ENCODE measurements at places on chromosomes 3 and 15.

DNA sequence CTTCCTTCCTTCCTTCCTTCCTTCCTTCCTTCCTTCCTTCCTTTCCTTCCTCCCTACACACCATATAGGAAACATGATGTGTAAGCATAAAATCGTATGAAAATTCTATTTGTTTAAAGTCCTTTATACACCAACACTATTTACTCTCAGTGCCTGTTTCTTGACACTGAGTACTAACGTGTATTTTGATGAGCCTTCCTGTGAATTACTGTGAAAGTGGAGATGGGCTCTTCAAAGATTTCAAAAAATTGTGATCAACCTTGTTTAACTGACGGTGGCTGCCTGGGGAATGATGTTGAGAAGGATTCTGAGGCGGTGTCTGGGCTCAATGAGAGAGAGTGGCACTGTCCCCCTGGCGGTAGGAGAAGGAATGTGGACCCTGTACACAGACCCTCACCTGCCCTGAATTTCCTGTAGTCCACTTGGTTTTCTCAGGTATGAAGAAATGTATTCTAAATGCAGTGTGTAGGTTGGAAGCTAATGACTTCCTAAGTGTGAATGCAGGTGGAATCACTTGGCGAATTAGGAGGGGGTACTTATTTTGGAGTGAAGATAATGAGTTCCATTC, 237.9 kb downstream of the GAP43 start:
- DNase-seq = no peak

GRCh38 chr3:195078891-195079440, 192.0 kb downstream of the XXYLT1 start:
- DNase-seq = peak; percentile 26

- DNase-seq = no peak
Observed at GRCh38 chr15:81981908-81982307, 63.9 kb downstream of the MEX3B start.

GRCh38 chr3:70726096-70726938, 413.9 kb upstream of the MDFIC2 start:
- DNase-seq = no peak

DNA sequence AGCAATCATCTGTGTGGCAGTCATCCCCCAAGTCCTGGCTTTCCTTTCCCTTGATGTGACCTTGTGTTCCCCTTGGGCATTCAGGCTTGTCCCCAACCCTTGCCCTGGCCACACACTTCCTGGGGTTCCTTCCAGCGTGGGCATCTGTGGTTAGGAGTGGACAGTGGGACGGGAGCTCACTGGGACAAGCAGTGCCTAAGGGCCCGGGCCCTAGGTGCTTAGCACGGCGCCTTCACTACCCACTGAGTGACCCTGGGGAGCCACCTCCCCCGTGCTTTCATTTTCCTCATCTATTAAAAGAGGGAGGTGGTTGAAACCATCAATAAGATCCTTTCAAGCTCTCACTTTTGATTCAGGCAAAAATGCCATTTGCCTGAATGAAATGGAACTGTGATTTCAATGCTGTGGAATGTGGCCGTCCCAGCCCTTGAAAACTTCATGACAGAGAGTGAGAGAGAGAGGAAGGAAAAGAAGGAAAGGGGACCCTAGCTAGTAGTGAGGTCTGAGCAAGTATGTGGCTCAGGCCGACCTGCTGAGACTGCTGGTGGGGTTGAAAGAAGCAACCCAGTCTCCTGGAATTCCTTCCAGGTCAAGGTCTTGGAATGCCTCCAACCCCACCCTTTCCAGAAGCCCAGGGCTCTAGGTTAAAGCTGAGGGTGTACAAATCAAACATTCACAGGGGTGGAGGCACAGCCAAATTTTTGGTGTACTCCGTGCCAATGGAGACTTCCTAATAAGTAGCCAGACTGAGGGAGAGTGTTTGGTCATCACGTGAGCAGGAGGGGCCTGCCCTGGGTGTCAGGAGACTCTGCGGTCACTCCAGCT, 302.9 kb downstream of the TLE3 start:
- peak; percentile 64 for DNase-seq

DNA sequence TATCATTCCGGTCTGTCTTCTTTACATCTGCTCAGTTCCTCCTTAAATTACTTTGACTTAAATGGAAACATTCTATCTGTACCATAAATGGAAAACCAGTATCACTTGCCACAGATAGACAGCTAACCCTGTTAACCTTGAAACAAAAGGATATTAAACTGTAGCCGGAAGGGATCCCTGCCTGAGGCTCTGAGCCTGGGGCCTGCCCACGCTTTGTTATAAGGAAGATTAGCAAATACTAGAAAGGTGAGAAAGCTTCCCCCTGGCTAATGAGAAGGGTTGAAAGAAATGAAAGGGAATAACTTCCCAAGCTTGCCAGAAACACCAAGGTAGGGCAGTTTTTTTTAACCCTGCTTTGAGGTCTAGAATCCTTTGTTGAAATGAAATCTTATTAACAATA, 927.6 kb downstream of the FHIT start:
- no peak for DNase-seq

- no peak for DNase-seq
Observed at GRCh38 chr3:58647381-58648141, 19.0 kb downstream of the FAM3D start.

DNA sequence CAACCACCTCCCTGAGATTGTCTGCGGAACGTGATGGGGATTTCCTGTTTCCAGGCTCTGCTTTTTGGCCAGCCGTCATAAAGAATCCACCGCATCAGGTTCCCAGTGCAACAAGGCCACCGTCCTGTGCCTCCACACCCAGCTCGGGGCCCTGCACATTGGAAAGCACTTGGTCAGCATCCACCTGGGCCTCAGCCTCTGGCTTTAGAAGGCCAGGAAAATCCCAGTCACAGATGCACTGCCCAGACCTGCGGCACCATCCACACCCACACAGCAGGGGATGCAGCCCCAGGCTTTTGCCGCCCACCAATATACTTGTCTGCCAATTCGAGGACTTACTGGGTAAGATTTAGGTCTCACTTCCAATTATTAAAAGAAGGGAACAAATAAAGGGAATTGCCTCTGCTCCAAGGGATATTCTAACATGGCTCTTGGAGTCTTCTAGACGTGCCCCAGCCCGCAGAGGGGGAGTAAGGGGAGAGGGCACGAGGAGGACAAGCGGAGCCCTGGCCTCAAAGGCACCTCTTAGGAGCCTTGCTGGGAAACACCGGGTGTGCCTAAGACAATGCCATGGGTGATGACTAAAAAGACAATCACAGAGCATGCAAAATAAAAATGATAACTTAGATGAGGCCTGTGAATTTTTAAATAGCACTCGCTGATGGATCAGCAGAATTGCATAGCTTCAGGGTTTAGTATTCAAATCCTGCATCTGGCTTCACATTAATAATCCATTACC, 169.2 kb downstream of the FOXP1 start:
- DNase-seq = peak; percentile 41

- DNase-seq = no peak
Observed at GRCh38 chr15:92914768-92915221, 14.7 kb downstream of the CHD2 start.

DNA sequence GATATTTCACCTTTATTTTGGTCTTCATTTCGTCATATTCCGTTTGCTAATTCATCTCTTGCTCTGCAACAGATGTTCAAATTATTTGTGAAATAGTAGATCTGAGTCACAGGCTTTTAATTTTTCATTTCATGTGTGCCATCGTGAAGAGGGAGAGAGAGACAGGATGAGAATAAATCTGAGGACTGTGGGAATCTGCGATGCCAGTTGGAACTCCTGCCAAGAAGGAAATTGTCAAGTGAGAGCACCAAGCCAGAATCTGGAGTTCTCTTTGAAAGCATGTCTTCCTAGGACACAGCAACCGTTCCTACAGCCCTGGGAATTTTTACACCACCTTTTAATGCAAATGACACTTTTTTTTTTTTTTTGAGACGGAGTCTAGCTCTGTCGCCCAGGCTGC, 48.8 kb downstream of the NSMCE3 start:
- DNase-seq = no peak

- no peak for DNase-seq
Observed at GRCh38 chr3:69390771-69391170, 4.9 kb upstream of the FRMD4B start.

DNA sequence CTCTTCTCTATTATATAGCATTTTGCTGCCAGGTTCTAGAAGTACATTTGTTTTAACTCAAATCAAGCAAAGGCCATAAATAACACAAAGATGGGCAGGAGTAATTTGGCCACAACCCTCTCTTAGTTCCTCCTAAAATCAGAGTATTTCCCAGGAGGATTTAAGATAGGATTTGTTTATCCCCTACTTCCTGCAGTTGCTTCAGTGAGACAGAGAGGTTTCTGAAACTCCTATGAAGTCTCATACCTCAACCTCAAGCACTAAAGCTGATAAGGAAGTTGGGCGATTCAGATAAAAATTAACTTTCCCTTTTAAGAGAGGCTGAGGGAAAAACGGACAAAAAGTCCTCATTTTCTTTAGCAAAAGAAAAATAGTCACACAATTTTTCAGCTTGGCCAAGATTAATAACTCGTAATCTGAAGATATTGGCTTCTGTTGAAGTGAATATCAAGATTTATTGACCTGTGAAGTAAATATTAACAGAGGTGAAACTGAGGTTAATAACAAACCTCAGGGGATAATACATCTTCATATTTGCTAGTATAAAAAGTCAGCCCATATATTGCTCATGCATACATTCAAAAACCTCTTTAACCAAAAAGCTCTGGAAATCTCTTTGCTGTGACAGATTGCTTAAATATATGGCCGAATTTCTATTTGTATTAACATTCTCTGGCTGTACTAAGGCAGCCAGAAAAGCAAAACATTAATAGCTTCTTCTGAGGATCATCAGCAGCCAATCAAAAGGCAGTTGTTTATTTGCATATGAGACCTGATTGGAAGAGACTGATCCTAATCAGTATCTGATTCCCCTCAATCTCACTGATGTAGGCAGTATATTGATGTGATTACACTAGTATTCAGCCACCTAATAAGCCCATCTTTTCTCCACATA, 90.6 kb upstream of the GADL1 start:
- no peak for DNase-seq

- DNase-seq = no peak
Observed at GRCh38 chr15:40550341-40551037, 14.4 kb downstream of the CCDC32 start.
